CD4-positive, alpha-beta T cell treated with Interleukin-15 for 1 hour (primary cell): ENCODE measurements at places on chromosomes 5 and 9.
A peak's percentile ranks its signal among the peaks of the same experiment; 100 is the strongest.

DNA sequence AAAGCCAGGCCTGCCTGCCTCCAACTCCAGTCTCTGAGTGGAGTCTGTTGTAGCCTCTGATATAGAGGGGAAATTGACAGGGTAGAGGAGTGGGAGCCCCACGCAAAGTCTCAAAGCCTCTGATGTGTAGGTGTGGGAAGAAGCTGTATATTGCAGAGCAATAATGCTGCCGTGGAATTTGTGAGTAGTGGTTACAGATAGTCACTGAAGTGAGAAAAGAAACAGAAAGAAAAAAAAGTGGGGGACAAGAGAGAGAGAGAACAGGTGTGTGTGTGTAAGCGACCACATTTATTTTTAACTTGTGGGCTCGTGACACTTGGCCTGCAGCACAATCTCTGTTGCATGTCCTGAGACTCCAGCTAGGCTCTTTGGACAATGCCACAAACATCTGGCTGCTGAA lies 227.8 kb downstream of the NSG2 start:
- DNase-seq: no peak

- DNase-seq: no peak
Measured at GRCh38 chr9:116493183-116493860, 193.8 kb upstream of the TRIM32 start.

- DNase-seq: no peak
Measured at GRCh38 chr5:174667526-174667925, 56.9 kb upstream of the MSX2 start.

DNA sequence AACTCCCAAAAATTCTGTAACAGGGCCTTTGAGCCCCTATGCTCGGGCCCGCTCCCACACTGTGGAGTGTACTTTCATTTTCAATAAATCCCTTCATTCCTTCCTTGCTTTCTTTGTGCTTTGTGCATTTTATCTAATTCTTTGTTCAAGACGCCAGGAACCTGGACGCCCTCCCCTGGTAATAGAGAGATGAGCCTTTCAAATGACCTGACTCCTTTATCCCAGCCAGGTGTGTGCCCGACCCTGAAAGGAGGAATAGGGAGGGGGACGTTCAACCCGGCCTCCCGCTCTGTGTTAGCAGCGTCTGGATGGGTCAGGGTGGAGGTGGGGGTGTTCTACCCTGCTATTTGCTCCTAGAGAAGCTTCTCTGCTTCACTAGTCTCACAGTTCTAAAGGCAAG lies 53.9 kb downstream of the FXN start:
- no peak for DNase-seq

- DNase-seq: peak; percentile 66
Measured at GRCh38 chr5:180315762-180316212, 23.9 kb upstream of the MAPK9 start.

DNA sequence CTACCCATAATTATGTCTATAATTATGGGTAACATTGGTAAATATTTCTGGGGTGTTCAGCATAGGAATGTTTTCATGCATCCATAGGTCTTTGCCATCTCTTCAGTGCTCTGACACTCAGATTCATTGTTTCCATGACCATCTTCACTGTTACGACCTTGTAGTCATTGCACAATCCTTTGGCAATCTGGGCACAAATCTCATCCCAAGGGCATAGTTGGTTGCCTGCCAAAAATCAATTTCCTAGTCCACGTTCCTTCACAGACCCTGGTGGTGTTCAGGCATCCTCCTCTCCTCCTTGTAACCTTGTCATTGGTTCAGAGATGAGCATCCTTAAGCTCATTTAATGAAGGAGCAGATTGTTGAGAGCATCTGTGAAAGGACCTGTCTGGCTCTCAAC lies 1400.7 kb downstream of the CDH12 start:
- DNase-seq: no peak

GRCh38 chr9:108663422-108663821 lies 192.4 kb downstream of the ACTL7B start:
- no peak for DNase-seq

DNA sequence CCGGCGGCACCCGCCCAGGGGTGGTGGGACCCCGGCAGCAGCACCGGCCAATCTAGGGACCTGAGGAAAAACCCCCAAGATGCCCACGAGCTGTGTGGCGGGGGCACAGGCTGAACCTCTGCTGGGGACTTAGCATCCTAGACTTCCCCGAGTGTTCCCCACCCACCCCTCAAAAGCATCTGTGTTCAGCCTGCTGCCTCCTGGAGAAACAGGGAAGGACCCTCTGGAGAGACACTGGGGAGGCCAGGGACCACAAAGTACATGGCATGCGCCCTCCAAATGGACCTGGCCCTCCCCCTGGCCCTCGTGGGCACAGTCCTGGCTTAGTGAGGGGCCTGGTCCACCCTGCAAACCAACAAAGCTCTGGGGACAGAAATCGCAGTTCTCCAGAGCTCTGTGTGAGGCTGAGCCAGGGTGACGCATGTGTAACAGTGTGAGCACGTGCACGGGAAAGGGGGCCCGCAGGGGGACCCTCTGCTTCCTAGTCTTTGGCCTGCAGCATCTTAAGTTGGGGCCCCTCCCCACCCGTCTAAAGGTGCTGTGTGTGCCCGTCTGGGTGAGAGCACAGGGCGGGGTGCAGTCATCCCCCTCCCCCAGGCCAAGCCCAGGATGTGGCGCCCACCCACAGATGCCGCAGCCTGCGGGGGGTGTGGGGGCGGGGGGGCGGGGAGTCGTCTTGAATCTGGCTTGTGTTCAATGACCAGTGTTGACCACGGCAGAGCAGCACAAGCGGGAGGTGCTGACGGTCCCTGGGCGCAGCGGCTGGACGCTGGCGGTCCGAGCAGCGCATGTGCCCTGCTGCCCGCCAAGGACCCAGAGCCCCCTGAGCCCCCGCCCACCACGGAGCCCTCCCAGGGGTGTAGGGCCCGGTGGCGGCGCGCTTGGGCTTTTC lies 672 bp upstream of the KCNT1 start:
- no peak for DNase-seq

DNA sequence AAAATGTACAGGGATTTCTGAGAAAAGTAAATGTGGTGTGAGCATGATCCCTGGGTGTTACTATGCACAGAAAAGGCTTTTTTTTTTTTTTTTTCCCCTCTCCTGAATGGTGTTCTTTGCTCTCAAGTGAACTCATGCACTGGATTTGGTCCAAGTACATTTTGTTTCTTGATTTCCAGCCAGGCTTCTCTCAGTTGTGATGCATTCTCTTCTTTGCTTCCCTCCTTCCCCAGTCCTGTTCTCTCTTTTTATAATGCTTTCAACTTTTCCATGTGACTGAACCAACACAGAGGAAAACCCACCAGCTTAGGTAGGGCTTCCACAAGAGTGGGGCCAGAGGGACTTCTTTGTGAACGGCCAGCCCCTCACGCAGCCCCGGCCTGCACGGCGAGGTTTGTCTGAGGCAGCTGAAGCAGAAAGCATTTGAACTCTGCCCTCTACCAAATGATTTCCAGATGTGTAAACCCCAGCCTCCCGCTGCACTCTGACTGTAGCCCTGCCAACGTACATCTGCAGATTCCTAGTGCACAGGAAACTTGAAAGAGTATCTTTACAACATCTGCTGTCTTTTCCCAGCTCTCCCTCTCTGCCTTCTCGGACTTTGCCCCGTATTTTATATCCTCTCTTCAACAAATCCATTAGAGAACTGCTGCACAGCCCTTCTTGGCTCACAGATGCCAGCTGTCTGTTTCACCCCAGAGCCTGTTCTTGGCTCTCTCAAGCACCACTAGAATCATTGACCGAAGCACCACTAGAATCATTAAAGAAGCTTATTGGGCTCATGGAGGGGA lies 71.8 kb upstream of the CD180 start:
- no peak for DNase-seq

- no peak for DNase-seq
Measured at GRCh38 chr5:115626445-115626823, 598 bp upstream of the TMED7 start.

- DNase-seq: no peak
Measured at GRCh38 chr5:77449981-77450380, 42.1 kb downstream of the WDR41 start.

DNA sequence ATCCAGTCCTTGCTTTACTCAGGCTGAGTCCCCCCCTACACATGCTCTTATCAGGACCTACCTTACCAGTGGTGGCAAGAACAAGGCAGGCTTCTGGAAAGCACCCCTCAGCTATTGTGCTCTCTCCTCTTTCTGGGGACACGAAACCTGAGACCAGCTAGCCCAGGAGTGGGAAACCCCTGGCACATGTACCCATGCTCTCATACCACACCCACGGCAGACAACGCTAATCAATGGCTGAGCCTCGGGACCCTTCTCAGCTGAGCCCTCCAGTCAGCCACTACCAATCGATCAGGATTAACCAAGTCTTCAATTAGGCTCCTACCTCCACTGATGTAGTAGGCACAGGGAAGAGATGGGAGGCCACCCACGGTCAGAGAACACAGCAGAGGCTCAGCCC lies 65.1 kb downstream of the VAV2 start:
- no peak for DNase-seq

GRCh38 chr5:159304961-159305595 lies 25.2 kb downstream of the IL12B start:
- no peak for DNase-seq

DNA sequence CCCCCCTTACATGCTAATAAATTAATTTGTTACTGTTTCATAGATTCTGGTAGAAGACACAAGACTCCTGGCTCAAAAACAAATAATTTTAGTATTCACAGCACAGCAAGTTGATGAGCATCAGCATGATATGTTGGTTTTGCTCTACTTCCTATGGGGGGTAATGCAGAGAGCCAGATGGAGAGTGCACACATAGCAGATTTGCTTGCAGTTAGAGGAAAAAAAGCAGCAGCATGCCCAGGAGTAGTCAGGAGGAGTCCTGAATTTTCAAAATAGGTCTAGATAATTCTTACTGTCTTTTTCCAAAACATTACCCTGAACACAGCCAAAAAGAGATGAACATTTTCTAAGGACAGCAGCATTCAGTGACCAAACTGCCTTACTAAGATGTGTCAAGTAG lies 261.3 kb downstream of the COX7C start:
- no peak for DNase-seq

- no peak for DNase-seq
Measured at GRCh38 chr9:85510830-85511504, 230.8 kb downstream of the AGTPBP1 start.

GRCh38 chr5:14486486-14486885 lies 95.1 kb upstream of the OTULINL start:
- no peak for DNase-seq

DNA sequence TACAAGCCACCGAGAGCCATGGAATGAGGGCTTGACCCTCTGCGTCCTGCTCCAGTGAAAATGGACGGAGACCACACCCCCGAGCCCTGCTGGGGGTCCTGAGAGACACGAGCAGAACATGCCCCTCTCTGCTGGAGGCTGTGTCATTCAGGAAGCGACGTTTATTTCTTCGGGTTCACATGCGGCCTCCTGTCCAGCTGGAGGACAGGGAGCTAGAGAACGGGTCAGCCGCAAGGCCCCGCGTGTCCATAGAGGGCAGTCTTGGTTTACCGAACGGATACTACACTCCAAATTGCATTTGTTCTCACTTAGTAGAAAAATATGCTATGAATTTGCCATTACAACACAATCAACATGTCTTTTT lies 36.1 kb downstream of the MRPL36 start:
- no peak for DNase-seq

DNA sequence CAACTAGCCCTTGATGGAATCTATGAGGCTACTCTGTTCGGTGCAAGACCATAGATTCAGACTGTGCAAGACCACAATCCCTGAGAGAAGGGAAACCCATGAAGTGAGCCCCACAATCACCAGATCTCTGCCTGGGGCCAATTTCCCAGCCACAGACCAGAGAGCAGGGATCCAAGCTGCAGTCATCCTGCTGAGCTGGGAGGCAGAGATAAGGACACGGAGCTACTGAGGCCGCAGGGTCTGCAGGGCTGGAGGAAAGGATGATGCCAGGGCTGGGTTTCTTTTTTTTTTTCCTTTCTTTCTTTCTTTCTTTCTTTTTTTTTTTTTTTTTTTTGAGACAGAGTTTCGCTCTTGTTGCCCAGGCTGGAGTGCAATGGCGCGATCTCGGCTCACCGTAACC lies 47.7 kb upstream of the FUBP3 start:
- DNase-seq: no peak

DNA sequence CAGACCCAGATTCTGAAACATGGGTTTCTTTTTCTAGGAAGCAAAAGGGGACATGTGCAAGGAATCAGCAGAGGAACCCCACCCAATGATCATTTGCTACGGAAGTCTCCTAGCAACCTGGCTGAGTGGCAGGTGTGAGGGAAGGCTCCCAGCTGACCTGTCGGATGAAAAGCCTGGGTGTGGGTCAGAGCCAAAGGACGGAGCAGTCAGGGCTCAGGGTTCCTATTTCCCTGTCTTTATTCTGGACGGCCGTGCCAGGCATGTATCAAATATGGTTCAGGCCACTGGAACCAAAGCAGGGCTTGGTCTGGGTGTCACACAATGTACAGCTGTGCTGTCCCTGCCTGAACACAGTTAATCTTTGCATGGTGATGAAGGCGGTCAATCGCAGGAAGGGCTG lies 20.1 kb downstream of the STK10 start:
- no peak for DNase-seq

DNA sequence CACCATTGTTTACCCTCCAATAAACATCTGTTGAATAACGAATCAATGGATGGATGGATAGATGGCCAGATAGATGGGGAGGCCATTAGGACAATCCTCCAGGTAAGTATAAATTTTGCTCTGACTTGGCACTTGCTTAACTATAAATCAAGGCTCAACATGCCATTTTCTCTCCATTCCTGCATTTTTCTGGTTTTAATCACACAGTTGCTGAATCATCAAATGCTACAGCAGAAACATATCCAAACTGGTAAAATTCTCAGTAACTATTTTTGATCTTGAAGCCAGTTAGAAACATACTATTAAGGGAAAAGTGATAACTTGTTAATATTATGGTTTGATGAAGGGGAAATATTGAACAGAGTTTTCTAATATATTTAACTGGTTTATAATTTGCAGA lies 71.5 kb upstream of the MTAP start:
- no peak for DNase-seq

DNA sequence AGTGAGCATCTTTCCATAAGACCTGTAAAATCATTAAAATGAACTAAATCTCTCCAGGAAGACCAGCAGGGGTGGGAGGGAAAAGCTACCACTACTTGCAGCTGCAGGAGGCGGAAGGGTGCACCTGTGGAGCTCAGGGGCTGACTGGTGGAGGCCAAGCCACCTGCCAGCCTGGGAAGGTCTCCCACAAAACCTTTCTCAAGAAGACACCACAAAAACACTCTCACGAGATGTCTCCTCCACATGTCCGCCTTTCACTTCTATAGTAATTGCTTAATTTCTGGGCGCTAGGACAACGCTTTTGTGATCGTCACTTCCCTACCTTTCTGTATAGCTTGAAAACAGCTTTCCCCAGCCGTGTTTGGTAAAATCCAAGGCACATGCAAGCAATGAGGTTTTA lies 114.4 kb downstream of the ROR2 start:
- DNase-seq: no peak

GRCh38 chr9:4228606-4229005 lies 71.3 kb downstream of the GLIS3 start:
- DNase-seq: no peak

DNA sequence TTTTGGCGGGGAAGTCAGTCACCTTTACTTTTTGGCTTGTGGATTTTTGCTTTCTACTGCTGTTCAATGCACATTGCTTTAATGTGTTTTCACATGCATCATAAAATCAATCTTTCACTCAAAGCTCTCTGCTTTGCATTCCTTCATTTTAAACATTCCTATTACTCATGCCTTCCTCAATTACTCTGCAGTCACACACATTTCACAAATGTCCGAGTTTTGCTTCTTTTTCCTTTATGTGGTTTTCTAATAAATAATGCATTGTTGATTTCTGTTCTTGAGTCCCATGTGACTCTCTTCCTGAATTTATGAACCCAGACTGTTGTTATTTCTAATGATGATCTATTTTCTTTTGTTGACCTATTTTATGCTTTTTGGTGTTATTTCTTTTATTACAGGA lies 82.3 kb upstream of the EPB41L4B start:
- no peak for DNase-seq
